ENCODE measurements at places on chromosomes 12 and 14. TPM values are rescaled to one million over a fixed set of nuclear protein-coding genes. Genes with fewer than 3 reads are reported as not detected.

GRCh38 chr14:98926146-98926545, 345.9 kb downstream of the BCL11B start:
- no peak for DNase-seq

GRCh38 chr12:14903386-14904098, 17.9 kb upstream of the MGP start:
- no peak for DNase-seq

DNA sequence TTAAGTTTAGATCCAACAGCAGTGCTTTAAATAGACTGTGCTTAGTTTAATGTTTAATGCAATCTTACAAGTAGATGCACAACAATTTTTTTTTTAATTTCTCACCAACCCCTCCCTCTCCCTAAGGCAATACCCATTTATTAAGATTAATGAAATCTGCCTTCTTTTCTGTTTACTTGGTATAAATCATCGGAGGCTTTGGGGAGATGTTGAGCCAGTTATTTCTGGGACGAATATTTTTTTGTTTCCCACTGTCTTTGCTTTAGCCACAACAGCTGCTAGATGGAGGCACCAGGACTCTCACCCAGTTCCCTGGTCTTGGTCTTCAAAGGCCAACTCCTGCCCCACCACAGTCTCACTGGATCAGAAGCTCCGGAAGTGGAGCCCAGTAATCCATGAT, 113.4 kb downstream of the PLXNC1 start:
- no peak for DNase-seq

GRCh38 chr12:104653730-104654664, 197.2 kb downstream of the CHST11 start:
- no peak for DNase-seq

DNA sequence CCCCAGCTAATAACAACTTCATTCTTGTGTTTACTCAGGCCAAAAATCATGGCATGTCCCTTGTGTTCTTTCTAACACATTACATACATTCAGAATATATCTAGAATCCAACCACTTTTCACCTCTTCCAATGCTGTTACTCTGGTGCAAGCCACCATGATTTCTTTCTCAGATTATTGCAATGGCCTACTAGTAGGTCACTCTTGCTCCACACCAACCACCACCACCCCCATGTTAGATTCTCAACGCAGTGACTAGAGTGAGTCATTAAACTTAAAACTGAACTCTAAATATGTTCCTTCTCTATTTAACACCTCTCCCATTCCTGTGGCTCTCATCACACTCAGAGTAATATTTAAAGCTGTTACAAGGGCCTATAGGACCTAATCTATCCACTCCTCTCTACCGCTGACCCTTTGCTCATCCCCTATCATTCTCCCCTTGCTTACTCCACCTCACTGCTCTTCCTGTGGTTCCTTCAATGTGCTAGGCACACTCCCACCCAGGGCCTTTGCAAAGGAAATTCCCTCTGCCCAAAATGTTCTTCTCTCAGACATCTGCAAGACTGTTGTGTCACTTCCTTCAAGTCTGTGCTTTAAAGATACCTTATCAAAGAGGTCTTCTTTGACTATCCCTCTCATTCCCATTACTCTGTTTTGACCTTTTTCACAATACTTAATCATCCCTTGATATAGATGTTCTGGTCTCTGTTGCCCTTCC, 6.6 kb downstream of the RTN1 start:
- no peak for DNase-seq

GRCh38 chr12:77816196-77816595, 14.5 kb upstream of the NAV3 start:
- DNase-seq, result no peak

- no peak for DNase-seq
Measured at GRCh38 chr12:13362260-13362841, 165.8 kb downstream of the EMP1 start.

GRCh38 chr14:51604073-51604472, 47.6 kb upstream of the FRMD6 start:
- peak; percentile 67 for DNase-seq

DNA sequence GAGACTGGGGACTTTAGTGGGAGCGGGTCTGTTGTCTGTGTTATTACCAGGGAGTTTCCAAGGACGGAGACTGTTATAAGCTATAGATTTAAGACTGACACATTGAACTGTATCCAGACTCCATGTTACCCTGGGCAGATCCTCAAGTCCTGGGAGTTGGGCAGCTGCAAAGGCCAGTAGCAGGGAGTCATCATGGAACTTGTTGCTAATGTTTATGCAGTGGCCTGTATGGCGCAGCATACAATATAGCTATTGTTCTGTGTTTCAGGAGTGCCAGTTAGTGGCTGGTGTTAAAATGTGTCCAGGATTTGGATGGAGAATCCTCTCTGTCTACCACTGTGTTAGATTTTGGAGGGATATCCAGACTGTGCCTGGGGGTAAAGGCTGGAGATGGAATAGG, 31.7 kb downstream of the SMOC1 start:
- DNase-seq, result no peak

CDKL1 gene
- polyA plus RNA-seq, result 20.1 TPM

DNA sequence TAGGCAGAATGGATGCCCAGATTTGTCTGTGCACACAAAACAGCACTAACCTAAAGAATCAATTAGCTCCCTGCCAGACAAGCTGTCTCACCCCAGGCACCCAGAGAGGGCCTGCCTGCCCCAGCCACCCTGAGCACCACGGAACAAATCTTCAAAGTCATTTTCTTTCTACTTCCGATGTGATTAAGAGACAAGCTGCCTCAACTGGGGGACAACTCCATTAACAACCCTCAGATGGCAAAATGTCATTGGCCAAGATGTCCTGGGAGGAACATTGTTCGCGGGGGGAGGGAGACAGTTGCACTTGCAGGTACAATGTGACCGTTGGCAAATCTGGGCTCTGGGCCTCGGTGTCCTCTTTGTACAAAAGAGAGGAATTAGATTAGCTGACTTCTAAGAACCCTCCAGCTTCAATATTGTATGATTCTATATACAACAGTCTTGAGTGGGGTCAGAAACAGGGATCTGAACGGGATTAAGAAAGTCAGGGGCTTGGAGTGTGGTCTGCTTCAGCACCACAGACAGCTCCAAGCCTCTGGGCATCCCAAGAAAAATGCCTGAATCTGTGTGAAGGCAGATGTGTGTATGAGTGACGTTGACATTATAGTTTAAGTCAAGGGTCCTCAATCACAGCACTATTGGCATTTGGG, 42.8 kb upstream of the CMKLR1 start:
- no peak for DNase-seq

DNA sequence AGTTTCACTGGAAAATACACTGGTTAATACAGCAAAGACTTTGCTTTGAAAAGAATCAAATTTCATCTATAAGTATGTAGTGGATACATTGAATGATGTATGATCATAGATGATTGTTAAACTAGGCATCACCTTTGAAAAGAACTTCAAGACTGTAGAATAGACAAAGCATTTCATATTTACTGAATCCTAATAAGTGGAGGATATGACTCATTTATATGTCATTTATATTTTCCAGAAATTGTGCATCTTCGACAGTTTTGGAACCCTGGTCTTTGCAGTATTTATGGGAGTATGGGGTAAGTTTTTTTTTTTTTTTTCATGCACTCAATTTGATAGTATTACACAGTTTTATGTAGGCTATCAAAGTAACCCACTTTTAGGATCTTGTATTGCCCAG, 161.9 kb downstream of the ANO6 start:
- no peak for DNase-seq

- DNase-seq, result no peak
Measured at GRCh38 chr12:65510584-65511050, 232.1 kb downstream of the MSRB3 start.

TAS2R8 gene
- polyA plus RNA-seq, result 0.06 TPM

- no peak for DNase-seq
Measured at GRCh38 chr12:121120323-121120722, 12.4 kb upstream of the P2RX7 start.

FSCB gene
- not detected for polyA plus RNA-seq

GPD1 gene
- 0.04 TPM for polyA plus RNA-seq

DNA sequence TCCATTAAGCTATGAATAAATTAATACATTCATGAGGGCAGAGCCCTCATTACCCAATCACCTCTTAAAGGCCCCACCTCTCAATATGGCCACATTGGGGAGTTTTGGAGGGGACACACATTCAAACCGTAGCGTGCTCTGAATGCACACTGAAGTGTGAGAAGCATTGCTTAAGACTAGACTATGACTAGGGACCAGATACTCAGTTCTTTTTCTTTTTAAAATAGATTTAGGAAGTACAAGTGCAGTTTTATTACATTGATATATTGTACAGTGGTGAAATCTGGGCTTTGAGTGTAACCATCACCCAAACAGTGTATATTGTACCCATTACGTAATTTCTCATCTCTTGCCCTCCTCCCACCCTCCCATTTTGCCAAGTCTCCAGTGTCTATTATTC, 21.0 kb upstream of the JDP2 start:
- DNase-seq, result no peak

DNA sequence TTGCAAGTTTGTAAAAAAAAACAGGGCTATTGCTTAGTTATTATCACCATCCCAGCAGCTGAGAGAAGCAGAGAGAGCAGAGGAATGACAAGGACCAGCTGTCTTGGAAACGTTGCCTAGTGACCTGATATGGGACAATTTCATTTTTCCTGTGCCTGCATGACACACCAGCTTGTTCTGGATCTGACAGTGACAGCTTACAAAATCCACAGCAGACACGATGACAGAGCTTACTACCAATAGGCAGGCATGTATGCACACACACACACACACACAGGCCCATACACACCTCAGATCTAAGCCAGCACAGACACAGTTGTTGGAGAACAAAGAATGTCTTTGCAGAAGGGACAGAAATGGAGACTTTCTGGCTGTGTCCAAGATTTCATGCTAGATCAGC, 25.4 kb downstream of the HSPB8 start:
- DNase-seq, result no peak

DNA sequence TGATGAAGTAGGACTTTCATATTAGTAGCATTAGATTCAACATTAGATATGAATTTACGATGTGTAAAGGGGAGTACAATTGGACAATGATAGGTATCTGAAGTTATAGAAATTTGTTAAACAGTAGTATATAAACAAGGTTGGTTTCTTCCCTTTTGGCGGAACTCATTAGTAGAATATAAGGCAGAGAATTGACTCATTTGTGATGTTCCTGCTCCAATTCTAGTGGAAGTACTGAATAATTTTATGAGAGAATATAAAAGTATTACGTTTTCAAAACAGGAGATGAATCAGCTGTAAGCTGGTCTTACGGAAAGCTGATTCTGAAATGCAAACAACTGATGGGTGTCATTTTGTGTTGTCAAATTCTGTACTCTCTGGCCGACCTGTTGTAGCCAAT, 13.4 kb downstream of the ZC3H14 start:
- DNase-seq, result no peak

INSM2 gene
- not detected for polyA plus RNA-seq

GRCh38 chr12:25719505-25719904, 166.4 kb upstream of the LMNTD1 start:
- DNase-seq, result no peak

DNA sequence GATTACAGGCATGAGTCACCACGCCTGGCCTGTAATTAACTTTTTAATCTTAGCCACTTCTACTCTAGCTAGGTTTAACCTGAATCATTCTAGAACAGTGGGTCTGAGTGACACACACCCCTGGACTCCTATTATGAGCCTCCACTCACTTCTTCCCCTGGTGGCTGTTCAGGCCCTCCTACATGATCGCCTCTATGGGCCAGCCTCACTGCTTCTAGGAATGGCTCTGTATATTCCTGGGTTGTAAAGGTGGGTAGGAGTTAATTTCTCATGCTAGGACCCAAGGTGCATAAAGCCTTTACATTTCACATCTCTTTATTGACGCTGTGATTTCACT, 8.0 kb upstream of the RNU6-8 start:
- DNase-seq, result no peak

DNA sequence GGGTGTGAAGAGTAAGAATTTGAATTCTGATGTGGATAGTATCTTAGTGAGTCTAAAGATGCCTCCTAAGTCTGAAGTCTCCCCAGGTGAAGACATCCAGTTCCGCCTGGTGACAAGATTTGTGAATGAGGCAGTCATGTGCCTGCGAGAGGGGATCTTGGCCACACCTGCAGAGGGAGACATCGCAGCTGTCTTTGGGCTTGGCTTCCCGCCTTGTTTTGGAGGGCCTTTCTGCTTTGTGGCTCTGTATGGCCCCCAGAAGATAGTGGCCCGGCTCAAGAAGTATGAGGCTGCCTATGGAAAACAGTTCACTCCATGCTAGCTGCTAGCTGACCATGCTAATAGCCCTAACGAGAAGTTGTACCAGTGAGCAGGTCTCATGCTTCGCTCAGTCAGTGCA, 24.6 kb upstream of the AICDA start:
- DNase-seq, result no peak

PRIMA1 gene
- polyA plus RNA-seq, result not detected

AMN1 gene
- 8.9 TPM for polyA plus RNA-seq

DNA sequence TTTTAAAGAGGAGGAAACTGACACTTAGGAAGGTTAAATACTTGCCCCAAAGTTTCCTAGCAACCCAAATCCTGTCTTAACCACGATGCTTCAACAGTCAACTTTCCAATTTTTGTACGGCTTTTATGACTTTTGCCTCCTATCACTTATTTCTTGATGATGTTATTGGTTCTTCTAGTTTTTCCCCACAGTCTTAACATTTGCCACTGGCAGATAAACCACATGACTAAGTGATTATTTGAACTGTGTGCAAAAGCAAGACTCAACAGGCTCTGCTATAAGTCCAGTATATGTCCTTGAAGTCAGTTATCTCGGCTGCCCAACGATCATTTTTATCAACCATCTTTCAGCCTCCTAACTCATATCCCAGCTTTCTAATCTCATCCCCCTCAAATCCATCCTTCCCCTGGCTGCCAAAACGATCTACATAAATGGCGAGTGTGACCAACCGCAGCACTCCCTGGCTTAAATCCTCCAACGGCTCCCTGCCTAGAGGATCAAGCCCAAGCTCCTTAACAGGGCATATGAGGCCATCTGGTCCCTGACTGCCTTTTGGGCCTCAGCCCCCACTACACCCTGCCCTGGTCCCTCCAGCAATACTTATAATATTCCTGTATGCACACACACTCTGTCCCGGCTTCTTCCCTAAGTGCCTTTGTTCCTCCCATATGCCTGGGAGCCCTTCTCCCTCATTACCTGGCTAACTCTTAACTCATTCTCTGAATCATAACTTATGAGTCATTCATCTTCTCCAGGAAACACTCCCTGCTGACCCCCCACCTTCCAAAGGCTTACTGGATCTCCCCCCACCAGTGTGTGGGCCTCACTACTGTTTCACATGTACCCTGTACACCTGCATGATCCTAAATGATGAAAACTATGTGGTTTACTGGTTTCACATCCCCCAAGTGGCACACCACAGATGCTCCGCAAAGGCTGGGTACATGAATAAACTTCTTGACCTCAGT, 8.8 kb downstream of the VPS37B start:
- DNase-seq, result no peak

DNA sequence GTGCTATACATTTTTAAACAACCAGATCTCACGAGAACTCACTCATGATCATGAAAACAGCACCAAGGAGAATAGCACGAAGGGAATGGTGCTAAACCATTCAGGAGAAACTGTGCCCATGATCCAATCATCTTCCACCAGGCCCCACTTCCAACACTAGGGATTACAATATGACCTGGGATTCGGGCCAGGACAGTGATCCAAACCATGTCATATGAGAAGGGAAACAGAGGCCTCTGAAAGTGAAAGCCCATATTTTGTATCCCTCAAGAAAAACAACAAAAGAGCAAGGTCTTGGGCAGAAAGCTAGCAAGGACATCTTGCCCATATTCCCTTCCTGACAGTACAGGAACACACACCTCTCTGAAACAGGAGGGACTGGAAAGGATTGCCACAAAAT, 163.9 kb upstream of the VASH1 start:
- DNase-seq, result no peak

All from AG04450 (cell line).